Activated gamma-delta T cell (primary cell): ENCODE measurements at places on chromosomes 12 and 14.

GRCh38 chr12:80040075-80040738 is 59.1 kb upstream of the OTOGL start:
- DNase-seq: no peak

- no peak for DNase-seq
Observed at GRCh38 chr14:31024010-31024480, 1.4 kb upstream of the AP4S1 start.

- no peak for DNase-seq
Observed at GRCh38 chr12:1382151-1382550, 212.2 kb downstream of the FBXL14 start.

- no peak for DNase-seq
Observed at GRCh38 chr14:33617154-33617553, 333.7 kb downstream of the EGLN3 start.

DNA sequence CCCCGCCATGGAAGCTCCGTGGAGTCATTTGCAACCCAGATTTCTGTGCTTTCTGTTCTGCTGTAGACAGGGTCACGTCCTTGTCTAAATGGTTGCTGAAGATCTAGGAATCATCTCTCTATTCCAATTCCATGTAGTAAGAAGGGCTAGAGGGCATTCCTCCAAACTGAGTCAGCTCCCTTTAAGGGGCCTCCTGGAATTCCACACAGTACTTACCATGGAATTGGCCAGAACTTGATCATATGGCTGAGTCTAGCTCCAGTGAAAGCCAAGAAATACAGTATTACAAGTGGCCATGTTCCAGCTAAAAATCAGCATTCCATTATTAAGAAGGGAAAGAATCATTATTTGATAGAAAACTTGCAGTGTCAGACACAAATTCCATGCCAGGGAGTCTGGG is 171.9 kb downstream of the PRKCH start:
- DNase-seq: no peak

GRCh38 chr14:64673748-64674147 is 30.5 kb upstream of the PLEKHG3 start:
- no peak for DNase-seq

DNA sequence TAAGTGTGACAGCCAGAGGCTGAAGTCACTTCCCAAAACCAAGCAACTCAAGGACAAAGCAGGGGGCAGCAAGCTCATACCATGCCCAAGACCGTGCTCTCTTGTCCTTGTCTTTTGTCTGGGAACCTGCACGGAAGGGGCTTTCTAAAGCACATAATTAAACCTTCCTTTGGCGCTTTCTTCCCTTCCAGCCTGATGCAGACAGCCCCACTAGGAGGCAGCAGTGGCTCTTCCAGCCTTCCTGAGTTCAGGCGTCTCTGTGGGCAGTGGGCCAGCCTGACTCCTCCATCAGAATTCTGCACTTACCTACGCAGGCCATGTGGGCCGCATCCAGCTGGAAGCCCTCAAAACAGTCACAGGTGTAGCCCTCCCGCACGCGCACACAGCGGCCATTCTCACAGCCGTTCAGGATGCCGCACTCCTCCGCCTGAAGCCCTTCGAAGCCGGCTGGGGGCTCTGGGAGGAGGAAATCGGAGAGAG is 7.6 kb downstream of the ISCA2 start:
- DNase-seq: no peak

DNA sequence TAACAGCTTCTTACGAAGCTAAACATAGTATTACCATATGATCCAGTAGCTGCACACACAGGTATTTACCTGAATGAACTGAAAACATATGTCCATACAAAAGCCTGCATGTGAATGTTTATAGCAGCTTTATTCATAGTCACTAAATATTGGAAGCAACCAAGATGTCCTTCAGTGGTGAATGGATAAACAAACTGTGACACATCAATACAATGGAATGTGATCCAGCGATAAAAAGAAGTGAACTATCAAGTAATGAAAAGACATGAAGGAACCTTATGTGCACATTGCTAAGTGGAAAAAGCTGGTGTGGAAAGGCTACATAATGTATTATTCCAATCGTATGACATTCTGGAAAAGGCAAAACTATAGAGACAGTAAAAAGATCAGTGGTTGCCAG is 38.1 kb upstream of the JDP2 start:
- no peak for DNase-seq

DNA sequence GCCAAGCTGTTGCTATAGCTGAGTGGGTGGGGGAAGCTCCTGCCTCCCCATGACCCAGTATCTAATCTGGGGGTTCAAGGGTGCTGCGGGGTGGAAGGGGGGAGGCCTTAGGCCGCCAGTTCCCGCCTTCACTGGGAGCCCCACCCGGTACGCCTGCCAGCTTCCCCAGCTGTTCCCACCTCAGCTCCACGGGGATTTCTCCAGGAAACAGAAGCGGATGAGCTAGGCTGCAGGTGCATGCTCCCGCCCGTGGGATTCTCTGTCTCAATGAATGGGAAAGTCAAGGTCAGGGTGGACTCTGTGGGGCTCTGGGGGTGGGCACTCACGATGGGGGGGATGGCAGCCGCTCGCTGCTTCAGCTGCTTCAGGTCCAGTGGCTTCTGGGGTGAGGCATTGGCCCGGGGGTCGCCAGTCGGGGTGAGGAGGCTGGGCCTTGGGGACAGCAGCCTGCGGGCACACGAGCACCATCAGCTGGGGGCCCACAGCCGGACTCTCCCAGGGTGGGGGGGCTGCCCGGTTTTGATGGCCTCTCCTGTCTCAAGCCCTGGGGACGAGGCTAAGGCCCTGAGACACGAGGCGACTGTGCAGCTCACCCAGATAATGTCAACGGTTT is 68.6 kb downstream of the RFLNA start:
- no peak for DNase-seq

GRCh38 chr12:98355322-98355721 is 160.1 kb upstream of the TMPO start:
- DNase-seq: no peak

GRCh38 chr14:88551094-88551870 is 3.5 kb downstream of the PTPN21 start:
- DNase-seq: no peak

- DNase-seq: no peak
Observed at GRCh38 chr12:124436366-124436765, 131.0 kb downstream of the NCOR2 start.

- no peak for DNase-seq
Observed at GRCh38 chr12:106910202-106910601, 45.5 kb upstream of the TMEM263 start.

DNA sequence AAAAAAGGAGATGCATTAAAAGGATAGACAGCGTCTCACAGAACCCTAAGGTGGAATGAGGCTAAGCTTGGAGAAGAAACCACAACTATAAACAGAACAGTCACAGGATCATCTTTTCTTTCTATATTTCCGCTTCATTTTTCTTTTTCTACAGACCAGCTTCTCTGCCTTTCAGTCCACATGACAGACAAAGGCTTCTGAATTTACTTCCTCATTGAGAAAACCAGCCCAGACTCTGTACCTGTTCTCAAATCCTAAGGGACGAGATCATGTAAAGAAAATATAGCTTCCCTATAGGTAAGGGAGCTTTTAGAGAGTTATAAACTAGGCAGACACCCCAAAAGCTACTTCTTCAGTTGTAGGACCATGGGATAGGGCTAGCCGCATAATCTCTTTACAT is 17.4 kb downstream of the SGPP1 start:
- no peak for DNase-seq

- no peak for DNase-seq
Observed at GRCh38 chr14:101027966-101028365, 124.4 kb upstream of the RTL1 start.

DNA sequence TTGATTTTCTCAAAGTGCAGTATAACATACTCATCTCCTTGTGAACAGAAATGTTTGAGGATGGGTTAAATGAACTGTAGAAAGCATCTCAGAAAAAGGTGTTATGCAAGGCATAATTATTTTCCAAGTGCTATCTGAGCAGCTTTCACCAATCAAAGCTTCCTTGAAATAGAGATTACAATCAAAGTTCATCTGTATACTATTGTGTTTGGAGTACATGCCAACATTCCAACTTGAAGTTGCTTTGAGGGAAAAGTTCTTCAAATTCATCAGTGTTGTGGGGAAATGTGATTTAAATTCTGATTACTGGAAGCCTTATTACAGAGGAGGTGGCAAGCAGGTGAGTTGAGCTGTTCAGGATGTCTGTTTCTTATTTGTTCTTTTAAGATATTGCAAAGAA is 68.2 kb downstream of the TMTC2 start:
- no peak for DNase-seq

DNA sequence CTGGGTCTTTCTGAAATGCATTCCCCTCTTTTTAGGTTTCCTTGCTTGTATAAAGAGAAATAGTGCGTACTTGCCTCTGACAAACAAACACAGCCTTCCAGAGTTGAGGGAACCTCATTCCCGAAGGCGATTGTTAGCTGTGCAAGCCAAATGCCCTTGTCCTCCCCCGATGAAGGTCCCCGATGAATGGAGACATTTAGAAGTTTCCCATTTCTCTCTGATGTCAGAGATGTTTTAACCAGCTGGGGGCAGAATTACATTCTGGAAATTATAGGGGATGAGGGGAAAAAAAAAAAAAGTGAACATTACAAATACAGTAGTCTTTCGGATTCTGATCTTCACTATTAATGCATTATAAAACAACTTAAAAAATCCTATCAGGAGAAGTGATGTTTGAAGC is 366.8 kb downstream of the VRK1 start:
- DNase-seq: no peak

- no peak for DNase-seq
Observed at GRCh38 chr12:123914726-123915333, 57.8 kb downstream of the CCDC92 start.

GRCh38 chr14:102139286-102140026 is at the start of gene WDR20:
WDR20 (plus strand) TSS chr14:102139897; CDS start chr14:102139924, 27 bp downstream.
- DNase-seq: peak; percentile 99

- no peak for DNase-seq
Observed at GRCh38 chr14:72869407-72870329, 24.2 kb downstream of the DPF3 start.

GRCh38 chr12:110597885-110598284 is 14.8 kb upstream of the PPTC7 start:
- DNase-seq: no peak

- no peak for DNase-seq
Observed at GRCh38 chr14:103891667-103892215, 36.5 kb upstream of the TDRD9 start.
